Neural crest cell (in vitro differentiated cells): ENCODE measurements at places on chromosomes 12 and 14. TPM values are rescaled to one million over a fixed set of nuclear protein-coding genes. Genes with fewer than 3 reads are reported as not detected.

- DNase-seq: no peak
Measured at GRCh38 chr12:123942238-123942653, 30.4 kb downstream of the CCDC92 start.

GRCh38 chr12:22677781-22678574 lies 53.0 kb downstream of the ETNK1 start:
- no peak for DNase-seq

GRCh38 chr14:88242446-88242845 lies 80.6 kb downstream of the KCNK10 start:
- no peak for DNase-seq

DNA sequence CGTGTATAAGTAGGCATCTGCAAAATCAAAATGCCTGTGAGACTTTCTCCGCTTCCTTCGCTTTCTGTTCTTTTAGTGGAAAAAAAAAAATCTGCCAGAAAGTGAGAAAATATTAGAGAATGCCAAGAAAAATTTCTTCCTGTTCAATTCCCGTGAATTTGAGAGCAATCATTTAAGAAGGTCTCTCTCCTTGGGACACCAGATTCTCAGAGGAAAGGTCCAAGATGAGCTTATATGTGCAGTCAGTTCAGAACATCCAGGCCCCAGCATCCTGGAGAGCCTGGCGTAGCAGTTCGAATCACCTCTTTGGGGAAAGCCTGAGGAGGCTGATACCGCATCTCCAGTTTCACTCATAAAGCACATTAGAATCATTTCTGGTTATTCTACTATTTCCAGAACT lies 912.8 kb downstream of the GALC start:
- DNase-seq: no peak

- no peak for DNase-seq
Measured at GRCh38 chr12:99800605-99801004, 153.1 kb downstream of the GARIN6 start.

Gene FAR2
- 13.3 and 13.6 TPM in 2 replicates for total RNA-seq

Gene FKBP3
- total RNA-seq: 144 and 149 TPM in 2 replicates

Gene TMEM132D
- total RNA-seq: 0.19 and 0.30 TPM in 2 replicates
